Glutamatergic neuron (in vitro differentiated cells): ENCODE measurements at places on chromosomes 5 and 9. TPM values are rescaled to one million over a fixed set of nuclear protein-coding genes. Genes with fewer than 3 reads are reported as not detected.
A peak's percentile ranks its signal among the peaks of the same experiment; 100 is the strongest.

- H3K27me3 ChIP-seq: peaks cover 16% of the 10 kb centered on the region
- H3K4me1 ChIP-seq: peaks cover 18% of the 10 kb centered on the region
- no peak overlapping the region for H3K27ac ChIP-seq
- peak; percentile 80 for DNase-seq
- H3K4me3 ChIP-seq: peak overlapping the region; percentile 81
Observed at GRCh38 chr9:137878146-137878941, 762 bp downstream of the CACNA1B start.

GRCh38 chr5:80990527-80990926, 30.4 kb downstream of the RASGRF2 start:
- no peaks in the 10 kb centered on the region for H3K36me3 ChIP-seq
- H3K27ac ChIP-seq: no peak overlapping the region
- H3K27me3 ChIP-seq: no peaks in the 10 kb centered on the region
- no peaks in the 10 kb centered on the region for H3K4me1 ChIP-seq
- no peak for DNase-seq

SLIT3 gene
- total RNA-seq: 11.5 TPM

- no peak overlapping the region for H3K4me3 ChIP-seq
- no peaks in the 10 kb centered on the region for H3K27me3 ChIP-seq
- H3K36me3 ChIP-seq: no peaks in the 10 kb centered on the region
- DNase-seq: no peak
- H3K27ac ChIP-seq: no peak overlapping the region
Observed at GRCh38 chr5:123364441-123365155, 58.6 kb downstream of the CEP120 start.

TRIM7 gene
- 0.93 TPM for total RNA-seq

DNA sequence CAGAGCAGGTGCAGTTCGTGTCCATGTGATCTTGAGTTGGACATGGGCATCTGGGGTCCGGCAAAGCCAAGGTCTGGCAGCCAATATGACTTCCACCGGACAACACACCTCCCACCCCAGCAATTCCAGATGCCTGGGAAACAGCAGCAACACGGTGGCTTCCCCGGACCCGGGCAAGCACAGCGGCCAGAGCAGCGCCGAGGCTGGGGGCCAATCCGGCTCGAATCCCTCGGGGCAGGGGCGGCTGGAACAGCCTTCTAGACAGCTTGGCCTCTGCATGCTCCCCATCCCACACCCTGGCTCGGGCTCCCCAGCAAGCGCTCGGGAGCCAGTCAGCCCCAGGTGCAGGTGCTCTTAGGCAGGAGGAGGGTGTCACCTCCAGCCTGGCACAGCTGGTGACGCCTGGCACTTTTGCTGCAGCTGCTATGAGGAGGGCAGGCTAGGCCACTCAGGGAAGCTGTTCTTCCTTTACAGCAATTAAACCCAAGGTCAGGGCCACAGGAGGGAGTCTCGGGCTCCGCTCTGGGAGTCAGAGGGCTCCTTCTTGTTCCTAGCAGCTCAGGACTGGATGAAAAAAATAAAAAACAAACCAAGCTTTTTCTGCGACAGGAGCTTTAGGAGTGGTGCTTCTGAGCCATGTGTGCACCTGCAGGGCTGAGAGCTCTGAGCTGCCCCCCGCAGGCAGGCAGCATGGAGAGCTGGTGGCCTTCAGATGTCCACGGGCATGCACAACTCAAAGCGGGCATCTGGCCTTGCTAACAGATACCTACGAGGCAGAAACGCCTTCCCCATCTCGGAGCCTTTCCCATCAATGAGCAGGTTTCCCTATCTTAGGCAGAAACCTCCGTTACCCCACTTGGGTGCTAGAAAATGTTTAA, 28.2 kb downstream of the DBH start:
- no peak overlapping the region for H3K27ac ChIP-seq
- H3K27me3 ChIP-seq: peaks cover 6% of the 10 kb centered on the region
- no peak overlapping the region for H3K4me3 ChIP-seq
- H3K4me1 ChIP-seq: peaks cover 7% of the 10 kb centered on the region

DNA sequence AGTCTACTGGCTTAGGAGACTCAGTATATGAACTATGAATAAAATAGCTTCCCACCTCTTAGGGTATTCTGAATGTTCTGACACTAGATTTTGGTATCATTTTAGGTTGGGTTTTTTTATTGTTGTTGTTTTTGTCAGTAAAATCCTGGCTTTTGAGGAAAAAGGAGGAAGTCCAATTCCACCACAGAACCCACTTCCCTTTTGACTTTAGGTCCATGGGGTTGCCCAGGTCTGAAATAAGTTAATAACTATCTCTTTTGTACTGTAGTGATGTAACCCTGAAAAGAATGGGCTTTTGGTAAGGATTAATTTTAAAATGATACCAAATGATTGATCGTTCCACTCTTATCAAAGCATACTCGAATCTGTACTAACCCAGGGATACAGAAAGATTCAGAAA, 29.1 kb upstream of the IL12B start:
- no peaks in the 10 kb centered on the region for H3K4me1 ChIP-seq
- no peak overlapping the region for H3K27ac ChIP-seq
- no peak overlapping the region for H3K4me3 ChIP-seq
- DNase-seq: no peak
- no peaks in the 10 kb centered on the region for H3K27me3 ChIP-seq

PPP3R2 gene
- not detected for total RNA-seq

DNA sequence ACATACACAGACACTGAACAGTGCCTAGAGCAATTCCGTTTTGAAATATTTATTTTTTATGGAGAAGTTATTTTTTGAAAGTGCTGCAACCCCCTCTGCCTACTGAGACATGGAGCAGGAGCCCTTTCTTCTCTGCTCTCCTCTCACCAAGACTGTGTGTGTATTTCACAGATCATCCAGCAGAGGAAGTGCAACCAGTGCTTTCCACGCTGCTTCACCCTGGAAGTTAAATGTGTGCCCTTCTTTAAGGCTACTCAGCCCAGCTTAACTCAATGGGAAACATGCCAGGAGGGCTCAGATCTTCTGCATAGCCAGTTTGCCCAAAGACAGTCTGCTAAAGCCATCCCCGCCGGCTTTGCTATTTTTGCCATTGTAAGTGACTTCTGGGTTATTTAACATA, 606.3 kb downstream of the TLE1 start:
- no peaks in the 10 kb centered on the region for H3K4me1 ChIP-seq
- no peak overlapping the region for H3K27ac ChIP-seq
- H3K36me3 ChIP-seq: no peaks in the 10 kb centered on the region

ENTPD2 gene
- total RNA-seq: 0.69 TPM

- peaks cover 2% of the 10 kb centered on the region for H3K27me3 ChIP-seq
- no peak for DNase-seq
Observed at GRCh38 chr9:136544964-136545691, 720 bp downstream of the NOTCH1 start.

GRCh38 chr9:33438926-33439680, 8.3 kb downstream of the AQP3 start:
- H3K27me3 ChIP-seq: peaks cover 16% of the 10 kb centered on the region
- DNase-seq: no peak
- no peak overlapping the region for H3K4me3 ChIP-seq

- H3K27me3 ChIP-seq: peaks cover 2% of the 10 kb centered on the region
- H3K27ac ChIP-seq: no peak overlapping the region
- H3K4me1 ChIP-seq: no peaks in the 10 kb centered on the region
- DNase-seq: no peak
Observed at GRCh38 chr9:33223696-33224095, 16.3 kb upstream of the SPINK4 start.

WNT8A gene
- not detected for total RNA-seq

PDCD1LG2 gene
- not detected for total RNA-seq

- peaks cover 14% of the 10 kb centered on the region for H3K4me1 ChIP-seq
- no peaks in the 10 kb centered on the region for H3K36me3 ChIP-seq
- H3K4me3 ChIP-seq: no peak overlapping the region
- no peaks in the 10 kb centered on the region for H3K27me3 ChIP-seq
- DNase-seq: no peak
- no peak overlapping the region for H3K27ac ChIP-seq
Observed at GRCh38 chr5:125056671-125057485, 310.4 kb upstream of the ZNF608 start.

DNA sequence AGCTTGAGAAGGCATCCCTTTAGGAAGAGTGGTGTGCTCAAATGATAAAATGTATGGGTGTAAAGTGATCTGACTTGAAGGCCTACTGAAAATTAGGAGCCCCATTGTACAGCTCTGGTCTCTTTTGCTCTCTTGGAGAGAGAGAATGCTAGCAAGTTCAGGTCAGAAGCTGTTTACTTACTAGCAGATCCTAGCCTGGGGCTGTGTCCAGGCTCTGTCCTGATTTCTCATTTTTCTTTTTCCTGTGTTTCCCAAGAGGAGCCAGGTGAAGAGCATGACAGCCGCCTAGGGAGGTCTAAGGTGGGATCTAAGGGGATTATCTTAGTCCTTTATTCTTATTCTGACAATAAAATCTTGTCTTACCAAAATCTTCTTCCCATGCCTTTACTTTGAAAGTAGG, 272.8 kb downstream of the NNT start:
- peaks cover 1% of the 10 kb centered on the region for H3K27me3 ChIP-seq
- no peaks in the 10 kb centered on the region for H3K4me1 ChIP-seq
- H3K36me3 ChIP-seq: no peaks in the 10 kb centered on the region
- H3K27ac ChIP-seq: no peak overlapping the region
- H3K4me3 ChIP-seq: no peak overlapping the region
- DNase-seq: no peak

- H3K27me3 ChIP-seq: peaks cover 1% of the 10 kb centered on the region
- H3K4me1 ChIP-seq: peaks cover 20% of the 10 kb centered on the region
- no peaks in the 10 kb centered on the region for H3K36me3 ChIP-seq
- no peak for DNase-seq
Observed at GRCh38 chr5:10699987-10700386, 61.0 kb downstream of the DAP start.

FCN2 gene
- not detected for total RNA-seq

- H3K27ac ChIP-seq: no peak overlapping the region
- H3K36me3 ChIP-seq: no peaks in the 10 kb centered on the region
- peaks cover 5% of the 10 kb centered on the region for H3K27me3 ChIP-seq
- DNase-seq: no peak
- H3K4me1 ChIP-seq: peaks cover 29% of the 10 kb centered on the region
Observed at GRCh38 chr5:135392256-135392655, 6.8 kb downstream of the MACROH2A1 start.

PCDHB10 gene
- total RNA-seq: 17.7 TPM

GRCh38 chr9:112777914-112778313, 27.4 kb downstream of the SNX30 start:
- peaks cover 2% of the 10 kb centered on the region for H3K27me3 ChIP-seq
- H3K4me3 ChIP-seq: no peak overlapping the region
- H3K36me3 ChIP-seq: no peaks in the 10 kb centered on the region
- H3K4me1 ChIP-seq: peaks cover 24% of the 10 kb centered on the region

DNA sequence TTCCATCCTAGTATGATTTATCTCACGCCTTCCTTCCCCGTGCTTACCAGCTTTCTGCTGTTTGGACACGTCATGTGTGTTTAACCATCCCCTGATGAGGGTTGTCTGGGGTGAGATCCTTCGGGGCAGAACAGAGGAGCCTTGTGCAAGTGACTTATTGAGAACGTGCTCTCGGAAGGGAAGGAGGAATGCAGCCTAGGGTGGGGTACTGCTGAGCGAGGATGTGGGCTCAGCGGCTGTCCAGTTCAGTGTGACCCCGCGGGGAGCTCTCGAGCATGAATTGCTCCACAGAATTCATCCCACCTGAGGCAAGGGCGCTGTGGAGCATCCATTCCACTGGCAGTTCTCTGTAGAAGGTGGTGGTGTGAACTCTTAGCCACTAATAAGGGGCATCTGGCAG, 4.0 kb downstream of the MYOZ3 start:
- no peaks in the 10 kb centered on the region for H3K36me3 ChIP-seq
- no peak overlapping the region for H3K27ac ChIP-seq
- no peak overlapping the region for H3K4me3 ChIP-seq
- no peak for DNase-seq
- peaks cover 5% of the 10 kb centered on the region for H3K4me1 ChIP-seq

RACK1 gene
- total RNA-seq: 1,397 TPM

- no peak for DNase-seq
- peaks cover 3% of the 10 kb centered on the region for H3K36me3 ChIP-seq
- H3K27ac ChIP-seq: no peak overlapping the region
Observed at GRCh38 chr9:127078988-127079387, 43.4 kb downstream of the ANGPTL2 start.

NOXA1 gene
- total RNA-seq: 2.6 TPM

GRCh38 chr9:90827181-90827871, 25.7 kb downstream of the SYK start:
- peaks cover 10% of the 10 kb centered on the region for H3K4me1 ChIP-seq
- no peak overlapping the region for H3K27ac ChIP-seq
- no peak overlapping the region for H3K4me3 ChIP-seq
- peaks cover 2% of the 10 kb centered on the region for H3K27me3 ChIP-seq
- peaks cover 14% of the 10 kb centered on the region for H3K36me3 ChIP-seq

- H3K27ac ChIP-seq: peak overlapping the region; percentile 29
- peaks cover 2% of the 10 kb centered on the region for H3K27me3 ChIP-seq
- H3K4me3 ChIP-seq: no peak overlapping the region
- no peaks in the 10 kb centered on the region for H3K36me3 ChIP-seq
- DNase-seq: no peak
Observed at GRCh38 chr9:16099732-16100536, 547.1 kb downstream of the CCDC171 start.

- H3K36me3 ChIP-seq: peaks cover 6% of the 10 kb centered on the region
- DNase-seq: no peak
Observed at GRCh38 chr9:126513159-126514036, 100.3 kb upstream of the LMX1B start.

DNA sequence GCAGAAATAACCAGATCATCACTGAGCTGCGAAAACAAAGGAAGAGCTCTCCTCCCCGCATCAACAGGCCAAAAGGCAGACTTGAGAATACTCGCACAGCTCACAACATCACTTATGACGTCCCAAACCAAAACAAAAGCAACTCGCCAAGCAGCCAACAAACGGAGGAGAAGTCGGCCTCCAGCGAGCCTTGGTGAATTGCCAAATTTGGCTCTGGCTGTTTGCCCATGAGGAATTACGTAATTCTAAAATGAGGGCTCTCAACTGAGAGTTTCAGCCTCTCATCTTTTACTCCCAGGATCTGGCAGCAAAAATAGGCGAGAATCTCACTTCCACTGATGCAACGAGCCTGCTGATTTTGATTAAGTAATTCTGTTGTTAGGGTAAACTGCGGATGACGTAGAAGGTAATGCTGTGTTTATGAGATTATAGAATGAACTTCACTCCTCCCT, 51.7 kb upstream of the SEMA6A start:
- H3K36me3 ChIP-seq: no peaks in the 10 kb centered on the region
- no peak overlapping the region for H3K4me3 ChIP-seq
- H3K27me3 ChIP-seq: peaks cover 1% of the 10 kb centered on the region
- H3K27ac ChIP-seq: no peak overlapping the region
- no peak for DNase-seq
- H3K4me1 ChIP-seq: peaks cover 2% of the 10 kb centered on the region

DNA sequence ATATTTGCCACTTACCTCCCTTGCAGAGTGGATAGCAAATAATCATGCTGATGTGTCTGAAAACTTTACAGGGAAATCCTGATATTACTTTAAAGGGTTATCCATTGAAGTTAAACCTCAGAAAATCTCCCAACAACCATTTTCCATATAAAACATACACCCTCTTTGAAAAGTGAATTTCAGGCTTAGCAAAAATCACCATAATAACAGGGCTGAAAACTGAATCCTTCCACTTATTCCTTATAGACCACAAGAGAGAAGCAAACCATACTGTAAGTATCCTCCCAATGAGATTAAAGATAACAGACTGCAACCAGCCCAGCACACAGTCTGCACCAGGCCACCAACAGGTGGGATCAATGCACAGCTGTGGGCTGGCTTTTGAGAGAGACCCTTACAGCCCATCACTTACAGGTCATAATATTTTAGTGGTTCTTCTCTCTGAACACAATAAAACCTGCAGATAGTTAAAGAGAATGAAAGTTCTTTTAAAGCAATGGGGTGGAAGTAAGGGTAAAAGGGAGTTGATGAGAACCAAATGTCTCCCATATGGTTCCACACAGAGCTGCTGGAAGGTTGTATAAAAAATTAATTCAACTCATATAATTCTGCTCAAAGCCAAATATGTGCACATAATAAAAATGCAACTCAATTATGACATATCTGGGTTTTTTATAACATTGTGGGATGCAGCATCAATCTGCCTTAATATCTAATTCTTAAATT, 376.2 kb upstream of the GRAMD2B start:
- no peak overlapping the region for H3K4me3 ChIP-seq
- H3K27me3 ChIP-seq: no peaks in the 10 kb centered on the region
- H3K27ac ChIP-seq: no peak overlapping the region
- DNase-seq: no peak
